ENCODE measurements at places on chromosomes 7 and 10. TPM values are rescaled to one million over a fixed set of nuclear protein-coding genes. Genes with fewer than 3 reads are reported as not detected.

SLC16A9 gene
- total RNA-seq, result 1.1 TPM

HEPACAM2 gene
- not detected for total RNA-seq

FKBP6 gene
- total RNA-seq, result not detected

RARRES2 gene
- 17.6 TPM for total RNA-seq

NPFFR1 gene
- total RNA-seq, result not detected

SPDYE1 gene
- total RNA-seq, result not detected
